Activated gamma-delta T cell treated with anti-CD3 and anti-CD28 coated beads, Interleukin-2, amount 50 U/mL, for 16 hours (primary cell): ENCODE measurements at places on chromosomes 3 and 15.

GRCh38 chr3:33722626-33723370, 4.7 kb upstream of the CLASP2 start:
- DNase-seq = no peak

DNA sequence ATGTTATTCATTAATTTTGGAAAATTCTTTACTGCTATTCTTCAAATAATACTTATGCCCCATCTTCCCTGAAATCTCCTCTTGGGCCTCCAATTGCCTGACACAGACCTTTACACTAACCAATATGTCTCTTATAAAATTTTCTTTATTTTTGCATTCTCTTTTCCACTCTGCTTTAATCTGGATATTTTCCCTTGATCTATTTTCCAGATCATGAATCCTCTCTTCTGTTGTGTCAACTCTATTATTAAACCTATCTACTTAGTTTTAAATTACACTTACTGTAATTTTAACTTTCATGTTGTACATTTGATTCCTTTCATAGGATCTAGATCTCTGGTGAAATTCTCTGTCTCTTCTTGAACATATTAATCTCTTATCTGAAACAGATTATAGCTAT, 278.7 kb downstream of the FHIT start:
- DNase-seq = no peak

DNA sequence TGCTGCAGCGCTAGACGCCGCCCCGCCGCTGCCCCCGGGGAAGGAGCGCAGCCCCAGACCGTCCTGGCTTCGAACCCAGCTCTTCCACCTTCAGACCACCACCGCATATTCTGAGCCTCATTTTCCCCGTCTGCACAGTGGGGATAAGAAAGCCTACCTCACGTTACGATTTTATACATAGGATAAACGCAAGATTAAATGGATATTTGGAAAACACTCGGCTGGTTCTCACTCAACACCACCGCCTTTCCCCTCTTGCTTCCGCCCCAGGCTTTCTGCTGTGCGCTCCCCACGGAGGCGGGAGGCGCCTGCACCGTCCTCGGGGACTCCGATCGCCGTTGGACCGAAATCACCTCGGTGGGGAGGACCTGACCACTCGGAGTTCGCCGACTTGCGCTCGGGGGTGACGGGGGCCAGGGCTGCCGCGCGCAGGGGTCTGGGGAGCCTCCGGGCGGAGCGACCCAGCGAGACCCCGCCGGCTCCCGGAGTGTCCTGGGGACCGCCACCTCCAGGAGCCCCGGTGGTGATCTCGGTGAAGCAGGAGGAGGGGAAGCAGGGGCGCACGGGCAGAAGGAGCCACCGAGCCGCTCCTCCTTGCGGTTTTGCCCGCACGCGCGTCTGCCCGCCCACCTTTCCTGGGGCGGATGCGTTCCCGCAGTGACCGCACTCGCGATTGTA, 4.0 kb downstream of the FBXL22 start:
- DNase-seq = peak; percentile 30

- DNase-seq = no peak
Measured at GRCh38 chr15:50163719-50164410, 18.1 kb upstream of the SLC27A2 start.

GRCh38 chr15:101242999-101243336, 8.9 kb downstream of the CHSY1 start:
- DNase-seq = no peak

- DNase-seq = no peak
Measured at GRCh38 chr15:38324939-38325647, 72.5 kb downstream of the SPRED1 start.

- no peak for DNase-seq
Measured at GRCh38 chr3:155079746-155080487, at the start of gene MME. Gene MME, plus strand, starts transcription at chr3:155080319. Its CDS starts 3,849 bp downstream, at chr3:155084168.

GRCh38 chr15:45094358-45094730, 19.6 kb downstream of the DUOX2 start:
- no peak for DNase-seq

GRCh38 chr3:96000966-96001365, 813.4 kb upstream of the EPHA6 start:
- no peak for DNase-seq

- DNase-seq = no peak
Measured at GRCh38 chr3:107395066-107395465, 17.8 kb downstream of the CCDC54 start.

DNA sequence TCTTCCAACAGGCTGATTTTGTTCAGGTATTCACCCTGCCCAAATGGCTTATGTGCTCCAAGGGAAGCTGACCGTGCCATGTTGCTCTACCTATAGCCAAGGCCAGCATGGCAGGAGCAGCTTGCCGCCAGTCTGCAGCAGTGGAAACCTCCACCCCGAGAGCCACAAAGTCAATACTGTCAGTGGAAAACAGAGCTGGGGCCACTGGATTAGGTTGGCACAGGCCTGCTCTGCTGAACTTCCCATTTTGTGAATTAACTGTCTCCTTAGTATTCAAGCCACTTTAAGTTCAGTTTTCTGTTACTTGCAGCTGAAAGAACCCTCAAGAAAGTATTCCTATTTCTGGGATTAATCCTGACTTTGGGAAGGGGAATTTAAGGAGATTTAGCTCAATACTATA, 63.8 kb upstream of the XCR1 start:
- DNase-seq = no peak

DNA sequence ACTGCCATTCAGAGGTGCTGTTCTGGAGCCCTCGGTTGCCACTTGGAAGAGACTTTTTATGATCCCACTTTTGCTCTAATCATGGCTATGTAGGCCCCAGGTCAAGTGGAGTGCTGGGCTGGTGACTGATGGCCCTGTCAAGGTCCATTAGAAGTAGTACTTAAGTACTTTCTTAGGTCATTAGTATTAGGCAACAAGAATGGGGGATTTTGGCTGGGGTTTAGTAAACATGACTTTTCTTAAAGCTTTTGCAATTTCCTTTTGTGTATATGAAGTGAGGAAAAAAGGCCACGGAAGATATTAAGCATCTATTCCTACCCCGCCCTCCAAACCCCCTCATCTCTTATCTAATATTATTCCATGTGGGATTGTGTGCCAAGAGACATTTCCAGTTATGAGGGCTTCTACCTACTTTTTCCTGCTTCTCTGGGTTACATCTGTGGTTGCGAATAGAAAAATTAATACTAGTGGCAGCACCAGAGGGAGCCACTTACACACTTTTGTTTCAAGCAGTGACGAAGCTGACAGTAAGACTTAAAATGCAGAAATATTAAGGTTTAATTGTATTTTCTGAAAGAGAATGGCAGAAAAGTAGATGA, 13.9 kb downstream of the NLGN1 start:
- DNase-seq = no peak

GRCh38 chr3:121781611-121782010, 32.1 kb upstream of the GOLGB1 start:
- DNase-seq = no peak

- no peak for DNase-seq
Measured at GRCh38 chr3:128313071-128313725, 153.5 kb downstream of the DNAJB8 start.

DNA sequence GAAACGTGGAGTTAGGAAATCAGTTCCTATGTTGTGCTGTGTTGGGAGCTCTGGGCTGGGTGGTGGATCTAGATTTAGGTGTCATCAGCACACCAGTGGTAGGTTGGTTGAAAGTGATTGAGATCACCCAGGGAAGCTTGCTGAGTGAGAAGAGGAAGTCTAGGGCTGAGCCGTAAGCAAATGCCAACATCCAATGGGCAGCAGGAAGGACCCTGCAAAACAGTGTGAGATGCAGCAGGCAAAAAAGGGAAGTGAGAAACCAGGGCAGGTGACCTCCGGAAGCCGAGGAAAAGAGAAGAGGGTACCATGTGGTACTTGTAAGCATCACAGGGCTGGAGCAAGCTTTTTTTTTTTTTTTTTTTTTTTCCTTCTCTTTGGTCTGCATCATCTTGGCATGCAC, 15.9 kb upstream of the COPG1 start:
- DNase-seq = no peak

DNA sequence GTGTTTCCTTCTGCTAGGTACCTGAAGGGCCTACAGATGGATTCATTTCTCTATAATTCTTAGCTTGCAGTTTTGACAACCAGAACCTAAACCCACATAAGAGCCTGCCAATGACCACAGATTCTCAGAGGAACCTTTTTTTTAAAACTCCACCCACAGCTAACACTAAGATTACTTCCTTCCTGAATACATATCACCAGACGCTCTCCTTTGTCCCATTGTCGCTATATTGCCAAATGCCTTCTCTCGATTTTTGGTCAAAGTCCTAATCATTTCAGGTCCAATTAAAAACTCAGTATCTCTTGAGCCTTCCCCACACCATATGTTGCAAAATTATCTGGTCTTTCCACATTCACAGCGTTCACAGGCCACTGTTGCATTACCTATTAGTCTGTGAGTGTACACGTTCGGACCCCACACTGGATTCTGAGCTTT, 12.4 kb downstream of the ZNF710 start:
- DNase-seq = no peak

- no peak for DNase-seq
Measured at GRCh38 chr3:172218350-172219323, 179.3 kb downstream of the FNDC3B start.

DNA sequence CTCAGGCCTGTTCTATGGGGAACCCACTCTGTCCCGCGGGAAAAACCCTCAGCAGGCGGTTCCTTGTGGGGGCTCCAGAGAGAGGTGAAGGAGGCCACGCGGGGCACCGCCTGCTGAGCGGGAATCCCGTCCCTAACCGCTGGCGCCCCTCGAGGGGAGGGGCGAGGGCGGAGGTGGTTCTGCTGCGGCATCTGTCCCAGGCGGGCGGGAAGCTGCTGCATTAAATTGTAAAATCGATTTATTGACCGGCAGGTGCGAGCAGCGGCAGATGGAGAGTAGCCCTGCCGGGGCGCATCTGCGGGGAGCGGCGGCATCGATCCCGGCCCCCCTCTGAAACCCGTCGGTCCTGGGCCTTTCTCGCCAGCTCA, 3.7 kb upstream of the DLL4 start:
- no peak for DNase-seq

DNA sequence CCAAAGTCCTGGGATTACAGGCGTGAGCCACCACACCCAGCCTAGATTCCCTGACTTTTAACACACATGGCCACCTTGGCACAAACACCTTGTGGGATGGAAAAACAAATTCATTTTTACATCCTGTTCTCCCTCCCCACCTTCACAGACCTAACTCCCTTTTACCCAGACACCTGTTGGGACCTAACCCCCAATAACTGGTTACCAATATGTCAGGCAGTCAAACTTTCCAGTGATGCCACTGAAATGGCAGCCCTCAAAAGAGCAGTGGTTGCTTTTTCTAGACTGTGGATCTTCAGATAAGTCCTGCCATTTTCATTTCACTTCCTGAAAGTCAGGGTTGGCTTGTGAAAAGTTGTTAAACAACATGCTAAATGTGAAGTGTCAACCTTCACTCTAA, 34.9 kb downstream of the SIN3A start:
- no peak for DNase-seq

GRCh38 chr15:82530606-82531379, 9.5 kb downstream of the RPS17 start:
- DNase-seq = peak; percentile 55

DNA sequence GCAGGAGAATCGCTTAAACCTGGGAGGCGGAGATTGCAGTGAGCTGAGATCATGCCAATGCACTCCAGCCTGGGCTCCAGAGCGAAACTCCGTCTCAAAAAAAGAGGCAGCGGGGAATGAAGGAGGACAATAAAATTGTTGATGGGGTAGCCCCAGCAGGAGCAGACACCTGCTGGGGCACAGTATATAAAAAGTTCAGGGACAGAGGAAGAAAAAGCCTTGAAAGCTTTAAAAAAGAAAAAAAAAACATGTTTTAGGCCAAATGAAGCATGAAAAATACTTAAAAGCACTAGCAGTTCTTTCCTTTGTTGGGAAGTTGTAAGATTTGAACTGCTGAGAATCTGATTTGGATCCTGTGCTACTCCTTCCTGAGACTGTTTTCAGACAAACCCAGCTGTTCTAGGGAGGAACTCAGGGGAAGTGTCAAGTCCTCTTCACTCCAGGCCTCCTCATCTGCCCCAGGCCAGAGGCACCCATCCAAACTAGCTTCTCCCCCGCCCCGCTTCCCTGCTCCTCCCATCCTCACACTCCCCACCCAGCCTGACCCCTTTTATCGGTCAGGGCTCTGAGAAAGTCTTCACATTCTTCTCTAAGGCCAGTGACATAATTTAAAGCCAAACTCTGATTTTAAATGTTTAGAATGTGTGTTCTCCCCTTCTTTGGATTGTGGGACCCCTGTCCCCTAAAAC, 4.9 kb downstream of the IL17RD start:
- no peak for DNase-seq

DNA sequence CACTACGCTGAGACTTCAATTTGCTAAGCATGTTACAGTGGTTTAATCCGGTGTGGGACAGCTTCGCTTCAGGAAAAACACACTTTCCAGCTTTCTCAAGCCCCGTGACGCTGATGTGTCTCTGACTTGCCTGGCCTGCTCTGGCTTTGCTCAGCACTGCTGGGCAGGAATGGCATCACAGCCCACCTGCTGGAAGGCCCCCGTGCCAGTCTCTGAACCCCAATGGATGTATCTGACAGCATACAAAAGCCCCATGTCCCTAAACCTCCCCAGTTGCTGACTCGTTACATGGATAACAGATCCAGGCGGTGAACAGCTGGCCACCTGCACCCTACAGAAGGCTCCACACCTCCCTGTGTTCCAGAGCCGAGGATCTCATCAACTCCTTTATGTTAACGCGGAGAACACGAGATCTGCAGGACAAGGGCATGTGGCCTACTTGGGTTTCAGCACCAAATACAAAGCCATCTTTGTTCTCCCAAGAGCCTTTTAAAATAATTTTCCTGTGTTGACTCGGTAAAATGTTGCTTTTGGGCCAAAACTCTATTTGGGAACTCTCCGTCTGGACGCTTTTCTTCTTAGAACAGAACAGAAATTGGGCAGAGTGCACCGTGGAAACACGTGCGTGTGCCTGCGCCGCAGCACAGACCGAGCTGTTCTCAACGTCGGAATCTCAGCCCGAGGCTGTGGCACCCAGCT, 61.4 kb downstream of the ATP10A start:
- no peak for DNase-seq

DNA sequence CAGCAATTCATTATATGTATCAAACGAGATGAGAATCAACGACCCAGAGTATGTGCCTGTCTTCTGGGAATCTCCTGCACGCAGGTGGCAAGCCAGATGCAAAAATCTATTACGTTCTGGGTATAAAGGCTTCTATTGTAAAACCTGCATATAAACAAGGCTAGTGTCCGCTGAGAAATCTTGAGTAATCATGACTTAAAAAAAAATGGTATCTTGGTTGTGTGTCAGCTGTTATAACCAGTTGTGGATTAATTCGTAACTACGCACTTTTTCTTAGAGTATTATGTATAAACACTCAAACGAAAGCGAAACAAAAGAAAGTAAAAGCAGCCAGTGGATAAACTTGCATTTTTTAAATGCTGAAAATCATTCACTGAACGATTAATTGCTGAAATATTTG, 509.1 kb downstream of the RSL24D1 start:
- DNase-seq = no peak

DNA sequence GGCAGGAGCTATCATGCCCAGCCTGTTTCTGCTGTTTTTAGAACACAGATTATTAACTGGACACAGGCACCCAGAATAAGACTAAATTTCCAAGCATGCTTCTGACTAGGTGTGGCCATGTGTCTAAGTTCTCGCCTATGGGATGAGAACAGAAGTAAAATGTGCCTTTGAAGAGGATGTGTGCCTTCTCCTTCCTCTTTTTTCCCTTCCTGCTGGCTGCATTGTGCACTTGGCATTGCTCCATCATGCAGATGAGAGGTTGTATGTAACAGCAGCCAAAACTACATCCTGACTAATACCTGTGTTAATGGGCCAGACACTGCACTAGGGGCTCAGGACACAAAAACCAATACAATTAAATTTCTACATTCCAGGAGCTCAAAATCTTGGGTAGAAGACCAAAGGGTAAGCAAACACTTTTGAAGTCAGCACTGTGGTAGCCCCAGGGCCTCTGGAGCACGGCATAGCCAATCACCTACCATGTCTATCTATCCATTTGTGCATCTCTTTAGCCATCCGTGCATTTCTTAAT, 40.9 kb upstream of the RNU6-1 start:
- no peak for DNase-seq
